ENCODE measurements at places on chromosomes 5 and 9.

GRCh38 chr5:39409033-39409432, 15.7 kb downstream of the DAB2 start:
- DNase-seq, result no peak

- no peak for DNase-seq
Measured at GRCh38 chr9:133134388-133135145, 13.5 kb upstream of the RALGDS start.

DNA sequence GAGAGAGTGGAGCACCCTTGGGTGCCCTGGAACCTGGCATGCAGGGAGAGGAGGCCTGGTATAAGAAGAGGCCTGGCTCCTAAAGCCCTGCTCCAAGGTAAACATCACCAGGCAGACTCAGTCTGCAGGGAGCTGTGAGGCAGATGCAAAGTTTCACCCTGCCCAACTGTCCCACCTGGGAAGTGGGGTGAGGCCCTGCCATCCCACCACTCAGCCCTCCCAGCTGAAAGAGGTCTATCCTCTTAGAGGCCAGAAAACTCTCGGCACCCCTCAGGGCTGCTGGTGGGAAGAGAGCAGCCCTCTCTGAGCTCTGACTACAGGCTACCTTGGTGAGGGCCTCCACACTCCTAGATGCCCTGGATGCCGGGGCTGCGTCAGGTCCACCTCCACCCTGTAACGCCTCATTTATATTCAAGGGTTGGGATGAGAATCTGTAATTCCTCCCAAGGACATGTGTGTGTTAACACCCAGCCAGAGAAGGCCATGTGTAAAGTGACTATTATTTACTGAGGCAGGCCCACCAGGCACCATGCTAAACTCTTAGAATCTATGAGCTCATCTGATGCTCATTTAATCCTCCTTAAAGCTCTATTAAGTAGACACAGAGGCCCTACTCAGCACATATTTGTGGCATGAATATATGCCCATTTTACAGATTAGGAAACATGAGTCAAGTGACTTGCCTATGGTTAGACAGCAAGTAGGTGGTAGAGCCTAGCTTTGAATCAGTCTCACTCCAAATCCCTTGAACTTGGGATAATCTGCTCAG, 205.9 kb downstream of the FSTL4 start:
- no peak for DNase-seq

DNA sequence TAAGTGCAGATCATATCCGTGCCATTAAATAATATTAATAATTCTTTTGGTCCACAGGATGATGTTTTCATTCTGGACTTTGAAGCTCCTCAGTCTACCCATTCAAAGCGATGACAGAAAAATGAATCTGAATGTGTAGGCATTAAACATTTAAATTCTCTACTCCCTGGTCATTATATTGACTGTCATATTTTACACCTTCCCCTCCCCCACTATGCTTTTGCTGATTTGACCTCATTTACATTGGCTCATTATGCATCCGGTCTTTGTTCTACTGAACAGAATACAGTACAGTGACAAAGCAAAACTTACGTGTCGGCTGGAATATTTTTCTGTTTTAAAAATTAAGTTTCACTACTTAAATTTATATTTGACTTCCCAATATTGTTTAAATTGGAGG, 289.7 kb upstream of the TMEM161B start:
- DNase-seq, result no peak

DNA sequence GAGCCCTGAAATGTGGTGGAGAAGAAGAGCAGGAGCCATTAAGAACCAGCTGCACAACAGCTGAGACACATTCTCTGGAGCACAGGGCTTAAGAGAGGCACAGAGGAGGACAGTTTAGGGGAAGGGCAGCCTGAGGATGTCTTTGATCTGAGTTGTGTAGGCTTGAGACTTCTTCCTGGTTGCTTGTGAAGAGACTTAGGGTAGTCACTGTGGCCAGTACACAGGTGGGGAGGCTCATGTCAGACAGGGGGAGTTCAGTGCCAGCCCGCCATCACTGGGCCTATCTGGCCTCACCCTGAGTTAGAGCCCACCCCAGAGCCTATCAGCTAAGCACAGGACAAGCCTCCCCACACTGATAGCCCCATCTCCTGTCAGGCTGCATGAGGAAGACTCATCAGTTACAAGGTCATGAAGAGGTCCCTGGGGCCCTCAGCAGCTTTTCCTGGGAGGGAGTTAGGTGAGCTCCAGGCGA, 19.8 kb downstream of the SLC22A4 start:
- DNase-seq, result no peak

DNA sequence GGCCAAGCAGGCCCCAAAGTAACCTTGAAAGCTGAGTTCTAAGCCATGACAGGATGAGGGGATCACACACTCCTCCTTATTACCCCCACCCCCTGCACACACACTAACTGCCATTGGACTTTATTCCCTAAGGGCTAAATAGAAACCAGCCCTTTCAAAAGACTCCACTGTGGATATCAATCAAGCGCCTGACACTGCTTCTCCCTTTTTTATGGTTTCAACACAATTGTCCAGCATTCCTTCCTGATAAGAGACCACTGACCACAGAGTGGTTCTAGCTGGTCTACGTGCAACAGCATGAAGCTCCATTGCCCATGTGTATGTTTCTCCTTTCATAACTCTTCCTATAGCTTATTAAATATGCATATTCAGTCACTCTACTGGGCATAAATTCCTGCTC, 34.7 kb downstream of the PAEP start:
- no peak for DNase-seq

- DNase-seq, result no peak
Measured at GRCh38 chr5:177357459-177358351, at the start of gene RGS14. RGS14 (plus strand) TSS chr5:177357924; CDS start chr5:177358025, 101 bp downstream.

DNA sequence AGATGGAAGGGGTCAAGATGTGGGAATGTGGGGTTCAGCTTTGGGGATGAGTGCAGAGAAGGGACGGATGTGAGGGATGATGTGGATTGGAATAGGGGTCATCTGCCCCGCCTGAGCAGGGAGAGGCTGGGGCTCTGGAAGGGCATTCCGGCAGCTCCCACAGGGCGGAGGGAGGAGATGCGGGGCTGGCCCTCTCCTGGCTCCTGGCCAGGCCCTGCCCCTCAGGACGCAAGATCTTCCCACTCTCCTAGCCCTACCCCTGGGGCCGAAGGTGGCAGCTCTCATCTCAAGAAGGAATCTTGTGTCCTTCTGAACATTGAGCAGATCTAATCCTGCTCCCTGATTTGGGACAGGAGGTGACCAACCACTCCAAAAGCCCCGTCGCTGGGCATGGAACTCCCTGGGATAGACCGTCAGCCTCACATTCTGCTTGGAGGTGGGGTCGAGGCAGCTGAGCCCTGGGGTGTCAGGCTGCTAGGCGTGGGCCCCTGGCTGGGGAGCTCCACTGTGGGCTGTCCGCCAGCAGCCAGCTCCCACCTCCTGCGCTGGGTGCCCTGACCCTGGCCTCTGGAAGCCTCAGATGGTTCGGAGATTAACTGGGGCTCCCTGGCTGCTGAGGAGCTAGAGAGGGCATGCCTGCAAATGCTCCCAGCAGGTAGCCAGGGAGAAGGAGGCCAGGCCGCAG, 125.2 kb downstream of the ZNF354C start:
- DNase-seq, result no peak
